ENCODE measurements at places on chromosomes 6 and 20.

GRCh38 chr6:121505284-121505683, 69.8 kb downstream of the GJA1 start:
- DNase-seq: no peak

- DNase-seq: no peak
These were observed 107.1 kb downstream of the TSHZ2 start for GRCh38 chr20:53079261-53079691.

- DNase-seq: no peak
These were observed 2.5 kb downstream of the MYLK4 start for GRCh38 chr6:2748183-2748582.

GRCh38 chr6:30678964-30679726, 6.3 kb upstream of the DHX16 start:
- peak; percentile 94 for DNase-seq

- no peak for DNase-seq
These were observed 235.7 kb downstream of the MYLK4 start for GRCh38 chr6:2514965-2515543.

Measured in neural crest cell (in vitro differentiated cells).